ENCODE measurements at places on chromosomes 12 and 14.

DNA sequence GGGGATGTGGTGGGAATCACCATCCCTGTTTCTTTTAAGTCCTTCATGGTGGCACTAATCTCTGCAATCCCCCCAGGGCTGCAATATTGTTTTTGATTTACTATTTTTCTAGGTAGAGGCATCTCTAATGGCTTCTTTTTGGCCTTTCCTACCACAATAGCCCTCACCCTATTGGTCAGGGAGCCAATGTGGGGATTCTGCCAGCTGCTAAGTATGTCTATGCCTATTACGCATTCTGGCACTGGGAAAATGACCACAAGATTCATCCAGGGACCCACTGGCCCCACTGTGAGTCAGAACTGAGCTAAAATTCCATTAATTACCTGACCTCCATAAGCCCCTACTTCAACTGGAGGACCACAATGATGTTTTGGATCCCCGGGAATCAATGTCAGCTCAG is 15.9 kb upstream of the GLIPR1L2 start:
- no peak for DNase-seq

DNA sequence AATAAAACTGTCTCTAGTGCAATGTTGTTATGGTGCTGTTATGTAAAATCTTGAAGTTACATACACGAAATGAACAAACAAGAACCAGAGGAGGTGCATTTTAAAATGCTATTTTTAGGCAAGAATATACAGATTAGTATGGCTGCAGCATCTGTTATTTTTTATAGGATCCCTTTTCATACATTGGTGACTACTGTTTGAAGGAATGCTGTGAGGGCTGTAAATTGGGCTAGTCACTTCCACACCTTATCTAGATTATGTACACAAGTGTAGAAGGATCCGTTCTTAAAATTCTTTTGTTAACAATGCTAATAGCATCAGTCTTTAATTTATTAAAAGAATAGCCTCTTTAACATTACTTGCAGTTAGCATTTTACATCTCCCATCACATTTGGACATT is 284.3 kb upstream of the MDGA2 start:
- no peak for DNase-seq

DNA sequence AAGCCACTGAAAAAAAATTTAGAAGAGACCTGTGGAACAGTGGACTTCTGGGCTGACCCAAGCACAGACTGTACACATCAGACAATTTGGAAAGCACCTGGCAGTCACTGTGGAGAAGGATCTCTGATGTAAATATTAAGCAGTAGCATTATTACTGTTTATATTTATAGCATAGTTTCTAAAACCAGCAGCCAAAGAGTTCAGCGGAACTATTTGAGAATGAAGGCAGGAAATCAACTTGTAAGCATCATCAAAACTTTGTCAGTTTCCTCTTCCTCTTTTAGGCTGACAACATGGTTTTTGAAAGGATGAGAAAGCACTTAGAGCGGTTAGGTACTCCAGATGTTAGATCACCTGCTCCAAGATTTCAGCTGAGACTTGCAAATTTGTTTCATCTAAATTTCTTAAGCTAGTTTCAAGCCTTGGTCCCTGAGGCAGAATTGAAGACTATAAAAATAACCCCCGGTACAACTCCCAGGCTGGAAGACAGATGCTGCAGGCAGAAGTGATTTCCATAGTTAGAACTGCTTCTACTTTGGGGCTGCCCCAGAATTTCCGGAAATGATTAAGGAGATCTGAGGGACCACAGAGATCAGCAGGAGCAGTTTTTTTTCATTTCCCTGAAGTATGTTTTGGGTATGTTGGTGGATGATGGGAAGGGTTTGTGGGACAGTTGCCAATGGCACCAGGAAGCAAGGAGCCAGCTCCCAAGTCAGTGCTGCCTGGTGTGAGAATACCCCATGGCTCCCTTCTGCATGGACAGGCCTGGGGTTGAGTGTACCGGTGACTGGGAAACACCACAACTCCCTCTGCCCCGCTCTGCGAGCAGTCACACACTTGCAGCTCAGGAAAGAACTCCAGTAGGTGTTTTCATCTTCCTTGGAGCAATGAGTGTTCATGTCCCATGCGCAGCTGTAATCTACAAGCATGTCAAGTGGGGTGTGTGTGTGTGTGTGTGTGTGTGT is 354.5 kb downstream of the NUAK1 start:
- DNase-seq: no peak

DNA sequence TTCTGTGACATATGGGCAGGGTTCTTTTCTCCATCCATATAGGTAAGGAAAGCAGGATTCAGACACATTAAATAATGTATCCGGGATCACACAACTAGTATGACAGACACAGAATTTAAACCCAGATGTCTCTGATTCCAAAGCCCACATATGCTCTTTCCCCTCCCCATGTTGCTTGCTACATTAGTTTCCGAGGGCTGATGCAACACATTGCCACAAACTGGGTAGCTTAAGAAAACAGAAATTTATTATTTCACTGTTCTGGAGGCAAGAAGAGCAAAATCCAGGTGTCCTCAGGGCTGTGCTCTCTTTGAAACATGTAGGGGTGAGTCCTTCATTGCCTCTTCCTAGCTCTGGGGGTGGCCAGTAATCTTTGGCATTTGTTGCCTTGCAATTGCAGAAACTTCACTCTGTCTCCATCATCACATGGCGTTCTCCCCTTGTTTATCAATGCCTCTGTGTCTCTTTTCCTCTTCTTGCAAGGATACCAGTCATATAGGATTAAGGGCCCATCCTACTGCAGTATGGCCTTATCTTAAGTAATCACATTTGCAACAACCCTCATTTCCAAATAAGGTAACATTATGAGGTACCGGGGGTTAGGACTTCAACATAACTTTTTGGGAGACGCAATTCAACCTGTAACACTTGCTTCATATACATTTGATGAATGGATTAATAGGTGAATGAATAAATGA is 83.0 kb upstream of the CCND2 start:
- no peak for DNase-seq

GRCh38 chr12:112528521-112528920 is 109.8 kb downstream of the PTPN11 start:
- DNase-seq: no peak

DNA sequence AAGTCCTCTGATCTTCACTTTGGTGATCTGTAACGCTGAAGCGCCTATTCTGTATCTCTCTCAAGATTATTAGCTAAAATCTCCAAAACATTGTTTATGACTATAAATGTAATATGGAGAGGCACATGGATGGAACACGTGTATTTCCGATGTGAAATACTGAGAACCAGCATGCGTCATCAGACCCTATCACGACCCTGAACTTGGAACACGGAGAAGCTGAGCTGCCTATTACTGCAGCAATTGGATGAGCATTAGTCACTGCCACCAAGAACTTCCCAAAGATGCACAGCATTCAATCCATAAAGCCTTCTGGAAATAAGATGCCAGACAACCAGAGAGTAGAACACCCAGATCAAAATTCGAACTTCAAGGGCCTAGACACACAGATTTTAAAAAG is 61.9 kb downstream of the PRKAB1 start:
- no peak for DNase-seq

DNA sequence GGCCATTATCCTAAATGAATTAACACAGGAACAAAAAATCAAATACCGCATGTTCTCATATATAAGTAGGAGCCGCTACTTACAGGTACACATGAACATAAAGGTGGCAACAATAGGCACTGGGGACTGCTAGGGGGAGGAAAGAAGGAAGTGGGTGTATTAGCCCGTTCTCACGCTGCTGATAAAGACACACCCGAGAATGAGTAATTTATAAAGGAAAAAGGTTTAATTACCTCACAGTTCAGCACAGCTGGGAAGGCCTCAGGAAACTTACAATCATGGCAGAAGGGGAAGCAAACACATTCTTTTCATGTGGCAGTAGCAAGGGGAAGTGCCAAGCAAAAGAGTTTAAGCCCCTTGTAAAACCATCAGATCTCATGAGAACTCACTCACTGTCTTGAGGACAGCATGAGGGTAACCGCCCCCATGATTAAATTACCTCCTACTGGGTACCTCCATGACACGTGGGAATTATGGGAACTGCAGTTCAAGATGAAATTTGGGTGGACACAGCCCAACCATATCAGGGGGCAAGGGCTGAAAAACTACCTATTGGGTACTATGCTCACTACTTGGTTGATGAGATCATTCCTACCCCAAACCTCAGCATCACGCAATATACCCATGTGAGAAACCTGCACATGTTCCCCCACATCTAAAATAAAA is 16.4 kb upstream of the MIA2 start:
- no peak for DNase-seq

DNA sequence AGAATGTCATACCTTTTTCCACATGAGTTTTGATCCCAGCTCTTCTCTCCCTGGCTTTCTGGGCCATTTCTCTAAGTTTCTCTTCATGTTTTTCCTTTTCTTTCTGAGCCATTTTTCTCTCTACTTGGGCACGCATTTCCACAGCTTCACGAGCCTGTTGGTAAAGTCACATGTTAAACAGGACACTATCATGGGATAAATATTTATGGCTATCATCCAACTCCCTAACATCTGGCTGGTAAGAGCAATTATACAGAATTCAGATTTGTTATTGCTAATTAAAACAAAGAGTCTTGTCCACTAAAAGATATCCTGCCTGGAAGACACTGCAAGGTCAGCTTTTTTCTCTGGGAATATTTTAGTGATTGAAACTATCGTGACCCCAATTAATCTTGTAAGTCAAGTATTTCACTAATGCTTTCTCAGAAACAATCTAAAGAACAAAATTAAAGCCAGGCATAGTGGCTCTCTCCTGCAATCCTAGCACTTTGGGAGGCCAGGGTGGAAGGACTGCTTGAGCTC is 23.1 kb downstream of the SLIRP start:
- DNase-seq: no peak

Data from T-helper 2 cell treated with Interferon-gamma antibody and Interleukin-4, amounts not matched to agents 5 μg/mL and 100 μg/mL, for 36 hours (primary cell).